ENCODE measurements at places on chromosomes 3 and 15.

- no peak for DNase-seq
These were observed 109.8 kb upstream of the TBC1D5 start for GRCh38 chr3:17852217-17852616.

GRCh38 chr3:19202303-19202702 is 54.0 kb downstream of the KCNH8 start:
- no peak for DNase-seq

GRCh38 chr3:40871394-40871793 is 327.9 kb upstream of the CTNNB1 start:
- no peak for DNase-seq

DNA sequence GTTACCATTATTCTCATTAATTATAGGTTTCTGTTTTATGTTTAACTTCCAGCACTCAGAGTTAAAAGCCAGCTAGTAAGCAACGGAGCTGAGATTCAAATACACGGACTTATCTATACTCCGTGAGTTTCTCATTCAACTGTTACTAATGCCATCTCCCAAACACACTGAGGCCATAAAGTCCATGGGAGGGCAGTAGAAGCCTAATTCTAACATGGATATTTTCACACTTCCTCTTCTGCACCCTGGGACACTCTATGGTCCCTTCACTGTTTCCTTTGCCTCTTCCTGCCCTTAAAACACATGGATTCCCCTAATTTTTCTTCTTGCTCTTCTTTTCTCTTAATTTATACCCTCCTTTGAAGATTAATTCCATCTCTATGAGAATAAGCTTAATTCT is 245.0 kb downstream of the KLF13 start:
- no peak for DNase-seq

- no peak for DNase-seq
These were observed 165.3 kb downstream of the CHSY1 start for GRCh38 chr15:101086394-101087171.

DNA sequence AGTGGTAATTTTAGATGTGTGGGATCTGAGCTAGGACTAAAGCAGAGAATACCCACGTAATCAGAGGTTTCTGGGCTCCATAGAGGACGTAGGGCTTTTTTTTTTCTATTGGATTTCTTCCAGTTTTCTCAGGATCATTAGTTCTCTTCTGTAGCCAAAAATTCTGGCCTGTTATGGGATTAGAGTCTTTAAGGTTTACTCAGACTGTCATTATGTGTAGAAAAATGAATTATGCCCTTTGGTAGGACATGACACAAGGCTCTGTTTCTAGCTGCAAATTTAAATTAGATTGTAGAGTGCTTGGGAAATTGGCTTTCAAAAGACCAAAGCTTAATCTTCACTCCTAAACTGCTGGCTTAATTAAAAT is 1.9 kb downstream of the SETD5 start:
- DNase-seq: no peak

GRCh38 chr15:89499156-89499555 is 2.8 kb upstream of the RHCG start:
- no peak for DNase-seq

GRCh38 chr15:56868170-56868569 is 50.3 kb upstream of the TCF12 start:
- no peak for DNase-seq

DNA sequence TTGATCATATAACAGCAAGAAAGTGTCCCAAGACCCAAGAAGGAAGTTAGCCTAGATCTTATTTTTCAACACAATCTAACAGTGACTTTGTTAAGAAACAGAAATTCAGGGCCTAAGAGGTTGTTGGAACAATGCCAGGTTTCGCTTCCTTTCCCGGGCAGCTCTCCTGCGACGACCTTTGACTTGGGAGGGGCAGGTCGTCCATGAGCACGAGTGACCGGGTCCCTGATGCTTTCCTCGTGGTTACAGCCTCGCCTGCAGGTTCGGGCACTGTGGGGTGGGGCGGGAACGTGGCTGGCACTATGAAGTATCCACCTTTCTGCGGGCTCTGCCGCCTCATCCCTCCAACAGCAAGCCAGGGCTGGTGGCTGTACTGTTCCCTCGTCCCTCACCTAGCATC is 90.1 kb upstream of the RGMA start:
- DNase-seq: no peak

DNA sequence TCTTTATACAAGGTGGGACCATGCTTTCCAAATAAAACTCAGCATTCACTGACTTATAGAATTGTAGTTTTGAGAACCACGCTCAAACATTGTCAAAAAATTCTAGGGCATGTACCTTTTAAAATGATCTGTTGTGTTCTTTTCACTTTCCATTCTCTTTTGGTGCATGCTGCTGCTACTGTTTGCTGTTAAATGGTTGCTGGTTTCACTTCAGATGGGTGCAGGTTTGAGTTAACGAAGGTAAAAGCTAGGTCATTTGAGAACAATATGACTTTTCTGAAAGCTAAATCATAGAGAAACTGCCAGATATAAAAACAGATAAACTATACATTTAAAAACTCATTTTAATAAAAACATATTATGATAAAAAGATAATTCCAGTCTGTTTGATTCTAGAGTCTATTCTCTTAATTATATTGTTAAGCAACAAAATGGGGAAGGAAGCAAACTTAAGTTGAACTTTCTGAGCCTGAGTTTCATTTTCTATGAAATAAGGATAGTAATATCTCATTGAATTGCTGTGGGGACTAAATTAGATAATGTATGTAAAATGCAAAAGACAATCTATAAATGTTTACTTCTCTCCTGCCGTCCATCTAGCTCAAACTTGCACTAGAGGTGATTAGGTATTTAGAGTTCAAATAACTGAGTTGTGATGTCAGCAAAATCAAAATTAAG is 82.4 kb downstream of the OXSM start:
- DNase-seq: no peak

DNA sequence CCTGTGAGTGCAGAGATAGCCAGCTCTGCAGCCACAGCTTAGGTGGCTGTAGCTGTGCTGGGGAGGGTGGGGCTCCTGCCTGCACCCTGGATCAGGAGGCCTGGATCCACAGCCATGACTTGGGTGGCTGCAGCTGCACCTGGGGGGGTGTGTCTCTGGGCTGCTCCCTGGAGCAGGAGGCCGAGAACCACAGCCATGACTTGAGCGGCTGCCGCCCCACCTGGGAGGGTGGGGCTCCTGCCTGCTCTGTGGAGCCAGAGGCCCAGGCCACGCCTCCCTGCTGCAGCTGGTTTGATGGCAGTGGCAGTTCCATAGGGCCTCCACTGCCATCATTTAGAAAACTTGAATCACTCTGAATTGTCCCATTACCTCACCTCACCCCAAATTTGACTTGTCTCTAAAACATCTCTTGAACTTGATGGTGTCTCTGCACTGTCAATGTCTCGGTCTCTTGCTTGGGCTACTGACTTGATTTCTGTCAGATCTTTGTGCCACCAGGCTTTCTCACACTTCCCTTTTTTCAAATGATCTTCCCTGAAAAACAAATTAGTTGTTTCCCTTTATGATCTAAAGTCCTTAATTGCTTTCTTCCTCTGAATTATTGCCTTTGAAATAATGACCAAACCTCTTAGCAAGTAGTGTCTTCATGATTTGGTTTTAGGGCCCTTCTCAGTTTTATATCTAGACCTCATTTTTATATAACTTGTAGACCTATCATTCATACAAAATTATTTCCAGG is 313.2 kb upstream of the MME start:
- DNase-seq: no peak

- DNase-seq: no peak
These were observed 12.8 kb downstream of the PAK6 start for GRCh38 chr15:40251486-40252140.

DNA sequence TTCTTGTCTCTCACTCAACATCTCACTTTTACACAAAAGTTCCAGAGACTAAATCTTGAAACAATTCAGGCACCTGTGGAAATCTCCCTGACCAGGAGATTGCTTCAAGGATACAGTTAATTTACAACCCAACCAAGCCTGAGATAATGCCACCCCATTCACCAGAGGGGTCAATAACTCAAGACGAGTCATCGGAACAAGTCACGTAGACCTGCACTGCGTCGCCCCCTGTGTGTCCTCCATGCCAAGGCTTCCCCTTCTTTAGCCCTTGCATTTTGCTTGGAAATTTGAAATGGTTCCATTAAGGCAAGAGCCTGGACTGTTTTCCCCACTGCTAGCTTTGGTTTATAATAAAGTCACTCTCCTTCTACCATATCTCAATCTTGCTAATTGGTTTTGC is 129.0 kb upstream of the NEO1 start:
- DNase-seq: no peak

- no peak for DNase-seq
These were observed 808.7 kb upstream of the NECTIN3 start for GRCh38 chr3:110262896-110263295.

GRCh38 chr15:69508659-69509058 is 56.0 kb downstream of the RPLP1 start:
- no peak for DNase-seq

DNA sequence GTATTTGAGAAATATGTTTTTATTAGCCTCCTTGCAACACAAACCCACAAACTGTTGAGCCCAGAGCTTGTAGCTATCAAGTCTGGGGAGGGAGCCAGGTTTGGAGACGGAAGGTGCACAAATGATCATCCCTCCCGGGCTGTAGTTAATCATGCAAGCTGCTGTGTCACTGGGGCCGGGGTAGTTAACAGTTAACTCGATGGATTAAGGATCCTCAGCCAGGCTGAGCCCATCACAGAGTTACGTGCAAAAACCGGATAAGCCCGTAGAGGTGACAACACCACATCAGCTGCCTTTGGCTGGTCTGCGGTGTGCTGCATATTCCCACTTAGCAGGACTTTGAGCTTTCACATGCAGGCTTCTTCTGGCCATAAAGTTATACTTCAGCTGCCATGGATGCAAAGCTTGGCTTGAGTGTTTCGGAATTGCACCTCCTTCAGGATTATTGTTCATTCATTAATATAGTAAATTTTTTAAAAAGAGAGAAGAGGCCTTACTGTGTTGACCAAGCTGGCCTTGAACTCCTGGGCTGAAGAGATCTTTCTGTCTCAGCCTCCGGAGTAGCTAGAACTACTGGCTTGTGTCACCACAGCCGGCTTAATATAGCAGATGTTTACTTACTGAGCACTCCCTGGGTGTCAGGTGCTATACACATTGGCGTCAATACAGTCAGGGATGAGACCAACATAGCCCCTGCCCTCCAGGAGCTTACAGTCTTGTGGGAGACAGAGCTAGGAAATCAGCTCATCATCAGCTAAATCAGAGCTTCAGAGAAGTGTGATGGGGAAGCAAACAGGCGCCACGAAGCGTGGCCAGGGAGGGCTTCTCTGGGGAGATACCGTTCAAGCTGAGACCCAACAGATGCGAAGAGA is 226.8 kb upstream of the BHLHE40 start:
- DNase-seq: no peak

DNA sequence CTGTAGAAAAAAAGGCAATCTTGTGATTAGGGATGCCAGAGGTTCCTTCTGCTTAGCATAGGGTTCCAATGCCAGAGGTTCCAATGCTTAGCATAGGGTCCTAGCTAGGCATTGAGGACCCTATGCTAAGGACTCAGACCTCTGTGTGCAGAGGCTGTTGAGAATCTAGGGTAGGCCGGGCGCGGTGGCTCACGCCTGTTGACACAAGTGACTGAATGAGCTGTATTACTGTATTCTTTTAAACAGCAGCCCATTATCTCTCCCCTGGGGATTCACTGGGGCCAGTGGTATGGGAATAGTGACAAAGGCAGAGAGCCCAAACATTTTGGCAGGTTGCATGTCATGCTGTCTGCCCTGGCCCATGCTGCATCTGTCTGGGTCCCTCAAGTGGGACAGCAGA is 16.2 kb downstream of the PAK6 start:
- no peak for DNase-seq

DNA sequence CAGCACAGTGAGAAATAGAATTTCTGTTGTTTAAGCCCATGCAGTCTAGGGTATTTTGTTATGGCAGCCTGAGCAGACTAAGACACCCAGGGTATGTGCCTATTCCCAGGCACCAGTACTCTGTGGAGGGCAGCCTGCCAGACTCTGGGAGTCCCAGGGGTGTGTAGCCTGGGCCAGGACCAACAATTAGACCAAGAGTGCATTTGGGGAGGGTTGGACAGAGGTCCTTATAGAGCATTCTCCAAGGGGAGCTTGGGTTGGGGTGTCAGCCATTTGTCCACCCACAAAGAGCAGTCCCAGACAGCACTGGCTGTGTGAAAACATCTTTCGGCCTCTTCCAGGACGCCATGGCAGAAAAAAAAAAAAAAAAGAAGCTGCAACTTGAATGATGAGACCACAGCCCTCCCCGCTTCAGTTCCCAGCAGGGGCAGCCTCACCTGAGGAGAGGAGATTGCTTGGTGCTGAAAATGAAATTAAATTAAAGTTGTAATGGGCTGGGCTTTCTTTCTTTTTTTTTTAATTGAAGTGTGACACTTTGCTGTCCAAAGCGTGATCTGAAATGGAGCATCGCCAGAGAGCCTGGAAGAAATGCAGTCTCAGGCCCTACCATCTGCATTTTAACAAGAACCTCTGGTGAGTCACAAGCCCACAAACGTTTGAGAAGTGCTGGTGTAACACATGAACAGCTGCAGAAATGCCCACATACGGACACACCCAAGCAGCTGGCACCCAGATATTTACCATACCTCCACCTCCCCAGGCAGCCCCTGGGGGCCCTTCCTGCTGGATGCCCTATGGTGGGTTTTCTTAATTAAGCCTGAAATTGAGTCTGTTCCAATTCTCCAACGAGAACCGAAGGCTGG is 21.3 kb upstream of the CAV3 start:
- DNase-seq: no peak

DNA sequence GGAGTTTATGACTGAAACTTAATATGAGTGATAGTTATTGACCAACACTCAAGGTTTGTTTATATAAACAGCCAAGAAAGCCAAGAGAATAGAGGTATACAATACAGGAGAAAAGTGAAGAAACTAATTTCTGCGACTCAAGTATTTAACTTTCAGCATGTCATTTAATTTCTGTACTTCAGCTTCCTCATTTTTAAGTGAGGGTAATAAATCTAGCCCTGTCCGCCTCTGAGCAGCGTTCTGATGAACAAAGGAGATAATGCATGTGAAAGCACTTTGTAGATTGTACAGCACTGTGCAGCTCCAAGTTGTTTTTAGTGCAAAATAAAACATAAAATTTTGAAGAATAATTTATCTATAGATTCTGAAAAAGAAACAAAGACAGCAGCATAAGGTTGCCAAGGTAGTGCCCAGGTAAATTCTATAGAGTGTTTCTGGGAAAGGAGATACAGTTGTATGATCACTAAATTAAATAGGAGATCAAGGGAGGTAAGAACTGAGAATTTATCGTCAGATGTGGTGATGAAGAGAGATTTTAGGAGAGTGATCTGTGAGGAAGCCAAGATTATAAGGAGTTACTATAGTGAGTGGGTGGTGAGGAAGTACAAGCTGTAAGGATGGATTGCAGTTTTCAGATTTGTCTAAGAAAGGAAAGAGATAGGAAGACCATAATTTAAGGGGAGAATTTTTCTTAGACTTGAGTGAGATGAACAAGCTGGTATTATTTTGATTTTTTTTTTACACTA is 71.3 kb downstream of the RASA2 start:
- DNase-seq: no peak
